Activated CD4-positive, alpha-beta T cell treated with anti-CD3 and anti-CD28 coated beads, Interleukin-2, amount 10 ng/mL, durations not matched to agents 7 days and 5 days (primary cell): ENCODE measurements at places on chromosomes 7 and 10.

DNA sequence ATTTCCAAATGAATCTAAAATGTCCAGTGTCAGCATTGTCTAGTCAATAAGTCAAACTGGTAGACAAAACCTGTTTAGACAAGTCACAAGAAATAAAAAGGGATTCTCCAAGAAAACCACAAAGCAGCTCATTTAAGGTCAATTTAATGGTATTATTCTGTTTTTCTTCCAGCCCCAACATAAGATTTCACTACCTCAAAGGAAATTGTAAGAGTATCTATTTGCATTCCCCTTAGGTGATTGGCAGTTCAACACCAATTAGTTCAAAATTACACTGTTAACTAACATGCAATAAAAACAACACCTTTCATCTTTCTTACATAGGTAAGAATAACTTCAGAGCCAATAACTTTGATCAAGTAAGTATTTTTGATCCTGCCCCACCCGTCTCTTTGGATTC, 106.3 kb downstream of the RNF32 start:
- H3K27ac ChIP-seq: no peak overlapping the region
- H3K27me3 ChIP-seq: no peaks in the 10 kb centered on the region
- H3K4me1 ChIP-seq: no peaks in the 10 kb centered on the region
- peaks cover 10% of the 10 kb centered on the region for H3K36me3 ChIP-seq
- no peak for DNase-seq

- DNase-seq: no peak
- H3K36me3 ChIP-seq: no peaks in the 10 kb centered on the region
- H3K27ac ChIP-seq: no peak overlapping the region
- H3K4me1 ChIP-seq: no peaks in the 10 kb centered on the region
- H3K27me3 ChIP-seq: peaks cover 9% of the 10 kb centered on the region
These were observed 155.9 kb downstream of the SEC23IP start for GRCh38 chr10:120048391-120048790.

DNA sequence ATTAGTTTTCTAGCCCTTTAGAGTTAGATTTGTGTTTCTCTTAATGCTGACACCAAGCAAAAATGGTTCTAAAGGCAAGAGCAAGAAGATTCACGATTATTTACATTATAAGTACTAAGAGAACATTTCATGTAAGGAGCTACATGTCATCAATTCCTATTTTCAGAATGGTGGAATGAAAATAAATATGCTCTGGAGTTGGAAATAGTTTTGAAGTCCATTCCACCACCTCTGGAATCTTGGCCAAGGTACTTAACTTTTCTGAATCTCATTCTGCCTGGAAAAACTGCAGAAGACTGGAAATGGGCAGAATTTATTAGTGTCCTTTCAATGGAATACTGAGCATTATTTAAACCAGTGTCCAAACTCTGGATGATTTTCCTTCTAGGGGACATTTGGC, 125.1 kb upstream of the RAB11FIP2 start:
- no peaks in the 10 kb centered on the region for H3K4me1 ChIP-seq
- DNase-seq: no peak
- peaks cover 9% of the 10 kb centered on the region for H3K27me3 ChIP-seq
- no peaks in the 10 kb centered on the region for H3K36me3 ChIP-seq
- H3K4me3 ChIP-seq: no peak overlapping the region

DNA sequence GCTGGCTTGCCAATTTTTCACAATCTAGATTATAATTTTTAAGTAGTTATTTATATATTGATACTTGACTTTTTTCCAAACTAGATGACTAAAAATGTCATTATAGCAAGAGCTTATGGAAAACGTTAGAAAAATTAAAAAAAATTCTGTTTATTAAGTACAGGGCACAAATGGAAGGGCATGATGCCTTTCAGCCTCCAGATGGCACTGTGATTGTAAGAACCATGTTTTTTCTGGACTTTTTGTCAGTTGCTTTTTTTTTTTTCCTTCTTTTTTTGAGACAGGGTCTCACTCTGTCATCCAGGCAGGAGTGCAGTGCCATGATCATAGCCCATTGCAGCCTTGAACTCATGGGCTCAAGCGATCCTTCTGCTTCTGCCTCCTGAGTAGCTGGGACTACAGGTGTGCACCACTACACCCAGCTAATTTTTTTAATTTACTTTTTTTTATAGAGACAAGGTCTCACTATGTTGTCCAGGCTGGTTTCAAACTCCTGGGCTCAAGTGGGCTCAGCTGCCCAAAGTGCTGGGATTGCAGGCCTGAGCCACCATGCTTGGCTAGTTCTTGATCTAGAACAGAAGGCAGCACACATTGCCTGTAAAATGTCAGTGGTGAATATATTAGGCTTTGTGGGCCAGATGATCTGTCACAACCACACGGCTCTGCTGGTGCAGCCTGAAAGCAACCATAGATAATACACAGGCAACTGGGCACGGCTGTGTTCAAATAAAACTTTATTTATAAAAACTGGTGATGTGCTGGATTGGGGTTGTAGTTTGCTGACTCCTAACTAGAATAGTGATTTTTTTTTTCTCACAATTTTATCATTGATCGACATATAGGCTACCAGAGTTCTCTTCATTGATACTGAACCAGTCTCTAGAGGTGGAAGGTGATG, 27.4 kb downstream of the UCMA start:
- no peak overlapping the region for H3K27ac ChIP-seq
- no peaks in the 10 kb centered on the region for H3K4me1 ChIP-seq
- no peaks in the 10 kb centered on the region for H3K27me3 ChIP-seq
- H3K36me3 ChIP-seq: peaks cover 34% of the 10 kb centered on the region

- no peak overlapping the region for H3K4me3 ChIP-seq
- H3K27ac ChIP-seq: no peak overlapping the region
- no peaks in the 10 kb centered on the region for H3K27me3 ChIP-seq
- no peaks in the 10 kb centered on the region for H3K36me3 ChIP-seq
- H3K4me1 ChIP-seq: no peaks in the 10 kb centered on the region
- DNase-seq: no peak
These were observed 73.8 kb upstream of the BMPER start for GRCh38 chr7:33831389-33832141.
